CD4-positive, alpha-beta T cell treated with Interleukin-2 at 100 ng/mL for 4 hours (primary cell): ENCODE measurements at places on chromosomes 2 and 18.

DNA sequence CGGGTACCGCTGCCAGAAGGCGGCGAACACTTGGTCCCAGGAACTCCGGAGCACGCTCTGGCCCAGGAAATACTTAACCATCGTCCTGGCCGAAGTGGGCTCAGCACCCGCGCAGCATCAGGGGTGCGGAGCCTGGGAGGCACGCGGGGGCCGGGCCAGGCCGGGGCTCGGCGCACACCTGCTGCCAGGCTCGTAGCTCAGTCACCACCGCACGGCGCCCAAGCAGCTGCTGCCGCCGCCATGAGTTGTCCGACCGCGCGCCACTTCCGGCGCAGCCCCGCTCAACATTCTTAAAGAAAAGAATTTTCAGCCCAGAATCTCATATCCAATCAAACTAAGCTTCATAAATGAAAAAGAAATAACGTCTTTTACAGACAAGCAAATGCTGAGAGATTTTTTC lies 34.0 kb downstream of the MDH1 start:
- DNase-seq, result no peak

DNA sequence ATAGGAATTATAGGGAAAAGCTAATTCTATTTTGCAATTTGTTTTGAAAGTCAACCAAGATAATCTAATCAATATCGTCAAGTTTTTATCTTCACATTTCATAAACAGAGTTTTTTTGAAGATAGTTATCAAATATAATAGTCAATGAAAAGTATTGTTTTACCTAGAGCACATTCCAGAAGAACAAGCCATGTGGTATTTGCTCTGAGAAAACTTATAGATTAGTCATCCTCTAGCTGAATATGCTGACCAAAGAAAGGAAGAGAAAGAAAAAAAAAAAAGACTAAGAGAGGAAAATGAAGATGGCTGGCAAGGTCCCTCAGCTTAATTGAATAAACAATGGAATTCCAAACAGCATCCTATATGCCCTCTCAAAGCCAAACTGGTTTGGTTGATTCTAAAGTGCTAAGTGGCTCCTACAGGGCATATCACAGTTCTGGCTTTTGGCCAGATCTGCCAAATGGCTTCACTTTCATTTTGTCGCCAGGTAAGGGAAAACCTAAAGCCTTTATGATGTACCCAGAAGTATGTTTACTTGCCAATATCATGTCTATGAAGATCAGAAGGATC lies 132.6 kb downstream of the VWC2L start:
- no peak for DNase-seq

DNA sequence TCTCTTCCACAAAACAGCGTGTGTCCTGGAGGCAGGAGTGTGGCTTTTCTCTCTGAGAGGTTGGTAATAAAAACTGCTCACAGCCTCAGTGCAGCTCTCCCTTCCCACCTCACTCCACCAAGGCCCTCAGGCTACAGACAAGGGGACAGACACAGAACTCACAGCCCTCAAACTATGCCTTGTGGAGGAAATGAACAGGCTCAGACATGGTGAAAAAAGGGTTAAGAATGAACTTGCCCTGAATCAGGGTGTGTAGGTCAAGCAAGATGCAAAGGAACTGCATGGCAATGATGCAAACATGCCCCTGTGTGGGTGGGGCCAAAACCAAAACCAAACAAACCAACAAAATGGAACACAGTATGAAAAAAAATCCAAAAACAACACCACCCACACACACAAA lies 125.8 kb downstream of the GALNT14 start:
- DNase-seq, result no peak

GRCh38 chr2:43292851-43293743 lies 66.7 kb upstream of the ZFP36L2 start:
- DNase-seq, result no peak

DNA sequence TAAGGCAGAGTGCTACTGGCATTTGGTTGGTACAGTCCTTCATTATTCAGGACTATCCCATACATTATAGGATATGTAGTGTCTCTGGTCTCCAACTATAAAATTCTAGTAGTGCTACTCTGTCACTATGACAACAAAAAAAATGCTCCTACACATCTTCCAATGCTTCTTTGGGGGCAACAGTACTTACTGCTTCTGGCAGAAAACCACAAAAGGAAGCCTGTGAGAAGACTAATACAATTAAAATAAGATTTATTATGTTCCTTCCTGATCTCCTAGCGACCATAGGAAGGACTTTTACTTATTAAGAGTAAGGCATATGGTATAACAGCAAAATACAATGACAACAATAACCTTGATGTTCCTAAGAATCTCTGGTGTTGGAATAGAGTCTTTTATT lies 48.4 kb upstream of the CPO start:
- DNase-seq, result no peak

DNA sequence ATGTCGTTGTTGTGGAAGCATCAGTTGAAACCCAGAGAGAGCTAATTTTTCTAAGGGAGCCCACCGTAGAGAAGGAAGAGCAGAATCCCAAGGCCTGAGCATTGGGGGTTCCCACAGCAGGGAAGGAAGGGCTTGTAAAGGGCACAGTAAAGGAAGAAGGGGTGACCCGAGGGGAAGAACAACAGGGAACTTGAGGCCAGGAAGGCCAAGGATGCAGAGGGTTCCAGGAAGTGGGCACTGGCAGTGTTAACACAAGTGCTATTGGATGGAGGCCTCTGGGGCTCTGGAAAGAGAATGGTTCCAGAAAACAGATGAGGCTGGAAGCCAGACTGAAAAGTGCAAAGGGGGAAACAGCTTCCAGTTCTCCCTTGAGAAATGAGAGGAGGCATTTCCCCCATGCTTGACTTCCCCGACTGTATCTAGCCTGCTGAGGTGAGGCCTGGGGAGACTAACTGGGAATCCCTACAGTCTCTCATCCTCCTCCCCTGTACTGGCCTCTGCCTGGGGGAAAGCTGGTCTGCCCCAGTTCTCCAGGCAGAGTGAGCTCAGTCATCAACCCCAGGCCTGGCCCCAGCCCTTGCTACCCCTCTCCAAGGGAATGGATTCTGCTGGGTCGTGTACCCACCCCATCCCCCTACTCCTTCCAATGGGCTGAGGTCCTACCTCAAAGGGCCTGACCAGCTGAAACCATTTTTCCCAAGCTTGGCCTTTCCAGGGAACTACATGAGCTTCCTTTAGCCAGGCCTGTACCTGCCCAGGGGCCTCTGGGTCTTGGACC lies 43.2 kb upstream of the MRPL33 start:
- no peak for DNase-seq

- no peak for DNase-seq
Observed at GRCh38 chr2:16243411-16243996, 303.2 kb downstream of the MYCN start.

DNA sequence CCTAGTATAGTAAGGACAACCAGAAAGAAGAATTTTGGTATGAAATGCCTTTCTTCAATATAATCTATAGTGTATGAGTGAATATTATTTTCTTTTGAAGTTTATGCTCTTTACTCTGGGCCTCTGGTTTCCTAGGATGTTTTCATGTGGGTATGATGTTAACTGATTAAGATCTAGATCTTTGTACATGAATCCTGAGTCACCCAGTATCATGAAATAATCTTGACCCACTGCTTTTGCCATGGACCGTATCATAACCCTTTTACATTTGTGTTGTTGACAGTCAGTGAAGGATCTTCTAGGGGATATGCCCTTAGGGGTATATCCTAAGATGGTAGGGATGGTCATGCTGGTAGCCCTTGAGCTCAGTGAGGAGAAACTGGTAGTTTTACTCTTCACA lies 100.3 kb downstream of the RAB3GAP1 start:
- DNase-seq, result no peak

DNA sequence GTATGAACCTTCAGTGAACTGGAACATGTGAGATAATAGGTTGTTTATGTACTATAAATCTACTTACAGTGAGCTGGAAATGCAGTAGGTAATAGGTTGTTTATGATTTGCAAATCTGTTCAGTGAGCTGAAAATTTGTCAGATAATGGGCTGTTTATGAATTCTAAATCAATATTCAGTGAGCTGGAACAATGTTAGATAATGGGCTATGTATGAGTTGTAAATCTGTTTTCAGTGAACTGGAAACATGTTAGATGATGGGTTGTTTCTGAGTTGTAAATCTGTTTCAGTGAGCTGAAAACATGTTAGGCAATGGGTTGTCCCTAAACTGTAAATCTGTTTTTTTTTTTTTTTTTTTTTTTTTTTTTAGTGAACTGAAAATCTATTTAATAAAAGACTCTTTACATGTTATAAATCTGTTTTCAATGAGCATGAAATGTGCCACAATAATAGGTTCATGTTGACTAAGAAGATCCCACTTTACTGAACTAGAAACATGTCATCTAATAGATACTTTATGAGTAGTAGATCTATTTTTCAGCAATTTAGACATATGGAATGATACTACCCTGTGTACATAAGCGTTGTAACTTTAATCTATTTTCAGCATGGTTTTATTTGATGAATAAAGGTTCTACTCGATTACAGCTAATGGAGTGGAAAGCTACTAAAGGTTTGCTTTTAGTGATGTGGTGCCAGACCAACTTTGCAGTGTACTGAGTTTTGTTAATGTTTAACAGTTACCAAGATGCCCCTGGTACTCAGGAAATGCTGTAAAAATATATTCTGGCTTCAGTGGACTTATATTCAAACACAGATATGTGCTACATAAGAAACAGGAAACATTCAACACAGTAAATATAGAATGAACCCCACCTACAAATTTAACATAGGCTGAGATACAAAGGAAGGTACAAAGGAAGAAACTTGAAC lies 1471.8 kb downstream of the LRP1B start:
- DNase-seq, result no peak

GRCh38 chr2:223148516-223148915 lies 96.5 kb downstream of the KCNE4 start:
- no peak for DNase-seq

GRCh38 chr2:235957251-235957650 lies 210.9 kb downstream of the GBX2 start:
- DNase-seq, result no peak

GRCh38 chr18:79355433-79356335 lies 40.0 kb upstream of the NFATC1 start:
- DNase-seq, result no peak

- DNase-seq, result no peak
Observed at GRCh38 chr18:61333746-61334490, 688 bp downstream of the CDH20 start.

DNA sequence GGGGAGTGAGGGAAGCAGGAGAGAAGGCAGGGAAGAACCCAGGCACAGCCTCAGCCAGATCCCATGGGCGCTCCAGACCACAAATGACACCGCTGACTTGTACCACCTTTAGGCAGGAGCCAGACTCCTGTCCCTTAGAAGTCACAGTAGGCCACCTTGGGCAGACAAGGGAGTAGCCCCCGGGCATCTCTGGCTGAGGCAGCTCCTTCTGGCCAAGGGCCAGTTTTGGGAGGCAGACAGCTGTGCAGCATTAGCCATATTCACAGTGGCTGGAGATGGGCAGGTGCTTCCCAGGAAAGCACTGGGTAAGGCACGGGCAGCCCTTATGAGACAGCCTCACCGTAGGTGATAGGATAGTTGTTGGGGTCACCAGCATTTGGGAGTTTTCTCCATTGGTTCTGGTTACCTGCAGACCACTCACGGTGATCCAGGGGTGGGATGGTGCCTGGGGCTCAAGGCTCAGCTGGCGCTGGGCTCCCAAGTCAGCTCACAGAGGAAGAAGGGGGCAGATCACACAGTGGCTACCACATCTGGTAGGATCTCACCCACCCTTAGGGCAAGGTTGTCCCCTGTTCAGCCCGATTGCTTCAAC lies 2.1 kb downstream of the ASTL start:
- no peak for DNase-seq

- DNase-seq, result no peak
Observed at GRCh38 chr2:67514515-67514914, 117.4 kb downstream of the ETAA1 start.

DNA sequence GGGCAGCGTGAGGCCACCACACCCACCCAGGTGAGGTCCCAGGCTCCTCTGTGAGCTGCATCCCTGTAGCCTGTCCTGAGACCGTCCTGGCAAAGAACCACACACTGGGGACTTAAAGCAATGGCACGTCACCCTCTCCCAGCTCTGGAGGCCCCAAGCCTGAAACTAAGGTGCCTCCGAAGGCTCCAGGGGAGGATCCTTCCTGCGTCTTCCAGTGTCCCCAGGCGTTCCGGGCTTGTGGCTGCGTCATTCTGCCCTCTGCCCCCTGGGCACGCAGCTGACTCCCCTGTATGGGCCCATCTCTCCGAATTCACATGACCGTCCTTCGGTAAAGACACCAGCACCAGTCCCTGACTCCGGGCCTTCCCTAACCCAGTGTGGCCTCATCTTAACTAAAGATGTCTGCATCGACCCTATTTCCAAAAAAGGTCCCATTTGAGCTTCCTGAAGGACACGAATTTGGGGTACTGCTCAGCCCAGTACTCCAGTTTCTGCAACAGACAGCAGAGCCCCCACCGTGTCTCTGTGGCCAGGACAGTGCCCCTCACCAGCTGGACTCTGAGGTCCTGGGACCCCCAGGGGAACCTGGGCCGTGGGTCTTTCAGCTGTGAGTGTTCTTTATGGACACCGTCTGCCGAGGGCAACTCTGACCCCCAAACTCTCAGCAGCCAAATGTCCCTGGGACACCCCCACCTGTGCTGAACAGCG lies 75.2 kb upstream of the CTDP1 start:
- no peak for DNase-seq

DNA sequence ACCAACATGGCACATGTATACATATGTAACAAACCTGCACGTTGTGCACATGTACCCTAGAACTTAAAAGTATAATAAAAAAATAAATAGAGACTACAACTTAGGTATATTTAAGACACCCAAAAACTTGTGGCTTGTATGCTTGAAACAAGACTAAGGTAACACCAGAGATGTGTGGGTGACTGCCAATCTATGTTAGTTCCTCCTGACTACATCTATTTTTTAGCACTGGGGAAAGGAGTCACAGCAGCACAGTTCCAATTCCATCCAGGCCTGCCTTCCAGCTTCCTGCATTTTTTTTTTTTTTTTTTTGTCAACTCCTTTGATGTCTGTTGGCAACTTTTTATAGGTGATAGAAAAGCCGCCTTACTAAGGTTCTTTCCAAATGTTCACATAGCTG lies 18.2 kb downstream of the C2orf69 start:
- no peak for DNase-seq

- DNase-seq, result no peak
Observed at GRCh38 chr2:47964277-47964676, 58.0 kb upstream of the FBXO11 start.

GRCh38 chr2:24049485-24050021 lies at the start of gene FKBP1B:
Gene FKBP1B (plus strand): TSS chr2:24049741. CDS start chr2:24049850, 109 bp downstream.
- peak; percentile 39 for DNase-seq

- DNase-seq, result no peak
Observed at GRCh38 chr2:168679081-168679480, 123.4 kb upstream of the NOSTRIN start.

DNA sequence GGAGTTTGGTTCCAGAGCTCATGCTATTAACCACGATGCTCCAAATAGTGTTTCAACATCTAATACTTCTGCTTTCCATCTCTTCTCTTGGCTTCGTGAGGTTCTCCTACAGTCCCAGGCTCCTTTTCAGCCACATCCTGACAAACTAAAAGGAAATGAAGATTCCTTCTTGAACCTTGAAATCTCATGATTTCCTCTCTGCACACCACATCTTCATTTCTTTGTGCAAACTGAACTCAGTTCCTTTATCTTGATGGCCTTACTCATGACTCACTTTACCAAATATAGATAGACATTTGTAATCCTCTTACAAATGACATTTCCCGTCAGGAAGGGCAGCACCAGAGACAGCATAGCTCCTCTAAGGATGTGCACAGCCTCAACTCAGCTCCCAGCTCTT lies 50.0 kb upstream of the ITGA4 start:
- DNase-seq, result no peak
